Daoy (cell line): ENCODE measurements at places on chromosomes 6 and 20. TPM values are rescaled to one million over a fixed set of nuclear protein-coding genes. Genes with fewer than 3 reads are reported as not detected.

Gene PPP1R14C
- total RNA-seq = 12.3 and 17.5 TPM in 2 replicates

Gene SYCP2
- 1.7 TPM in 1 of 2 replicates, not detected in the other for total RNA-seq

Gene GTSF1L
- not detected in 2 replicates for total RNA-seq

Gene LHFPL5
- not detected in 2 replicates for total RNA-seq

Gene ENPP5
- 1.3 and 2.5 TPM in 2 replicates for total RNA-seq

Gene REM1
- not detected in 2 replicates for total RNA-seq

Gene DEFB124
- not detected in 2 replicates for total RNA-seq

Gene SOBP
- total RNA-seq = 1.8 and 2.1 TPM in 2 replicates

Gene CDYL
- 20.0 and 22.9 TPM in 2 replicates for total RNA-seq

Gene BPIFB2
- total RNA-seq = not detected in 2 replicates

Gene CCDC170
- not detected in 2 replicates for total RNA-seq

Gene ZNF165
- total RNA-seq = 0.71 and 2.2 TPM in 2 replicates

Gene APOBEC2
- total RNA-seq = not detected in 2 replicates

Gene SLCO4A1
- 15.4 and 16.3 TPM in 2 replicates for total RNA-seq

Gene PNLDC1
- total RNA-seq = 0.06 TPM in 1 of 2 replicates, not detected in the other

Gene CLVS2
- total RNA-seq = under 0.01 TPM in 1 of 2 replicates, not detected in the other

Gene TMEM244
- total RNA-seq = 2.7 TPM in 1 of 2 replicates, not detected in the other

Gene SCGN
- total RNA-seq = not detected in 2 replicates
